LoVo (cell line): ENCODE measurements at places on chromosomes 11 and 22.

DNA sequence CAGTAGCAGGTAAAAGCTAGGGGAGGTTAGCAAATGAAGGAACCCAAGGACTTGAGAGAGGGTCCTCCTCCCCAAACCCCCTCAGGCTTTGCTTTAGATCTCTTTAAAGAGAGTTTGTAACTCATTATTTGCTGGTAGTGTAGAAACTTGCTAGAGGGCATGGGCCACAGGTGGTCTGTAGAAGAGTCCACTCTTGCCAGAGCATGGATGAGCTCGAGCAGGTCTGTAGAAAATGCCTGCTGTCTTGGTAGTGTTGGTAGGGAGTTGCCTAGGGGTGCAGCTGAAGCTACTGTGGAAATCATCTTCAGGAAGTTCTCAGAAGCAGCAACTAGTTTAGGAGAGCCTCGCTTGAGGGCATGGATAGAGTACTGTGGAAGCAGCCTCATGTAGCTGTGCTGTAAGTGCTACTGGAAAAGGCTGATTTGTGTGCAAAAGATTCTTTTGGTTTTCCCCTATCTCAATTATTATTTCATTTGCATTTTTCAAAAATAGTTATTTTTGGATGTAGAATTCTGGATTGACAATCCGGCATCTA lies 104.3 kb downstream of the TMEM135 start:
- no peak for DNase-seq

DNA sequence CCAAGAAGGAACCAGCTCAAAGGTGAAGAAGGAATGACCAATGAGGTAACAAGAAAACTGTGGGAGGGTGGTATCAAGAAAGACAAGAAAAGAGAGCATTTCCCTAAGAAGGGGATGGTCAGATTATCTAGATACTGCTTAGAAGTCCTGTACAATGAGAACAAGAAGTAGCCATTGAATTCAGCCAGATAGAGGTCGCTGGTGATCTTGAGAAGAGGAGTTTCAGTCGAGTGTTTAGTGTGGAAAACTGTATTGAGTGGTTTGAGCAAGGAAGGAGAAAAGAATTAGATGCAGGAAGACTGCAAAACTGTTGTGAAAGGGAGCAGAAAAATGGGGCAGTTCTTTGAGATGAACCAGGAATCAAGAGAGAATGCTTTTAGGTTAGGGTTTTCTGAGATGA lies 74.6 kb upstream of the FAT3 start:
- no peak for DNase-seq

- DNase-seq: no peak
These were observed 58.2 kb downstream of the COMMD9 start for GRCh38 chr11:36230779-36231699.

- DNase-seq: no peak
These were observed 13.4 kb upstream of the P2RY2 start for GRCh38 chr11:73204711-73205121.

DNA sequence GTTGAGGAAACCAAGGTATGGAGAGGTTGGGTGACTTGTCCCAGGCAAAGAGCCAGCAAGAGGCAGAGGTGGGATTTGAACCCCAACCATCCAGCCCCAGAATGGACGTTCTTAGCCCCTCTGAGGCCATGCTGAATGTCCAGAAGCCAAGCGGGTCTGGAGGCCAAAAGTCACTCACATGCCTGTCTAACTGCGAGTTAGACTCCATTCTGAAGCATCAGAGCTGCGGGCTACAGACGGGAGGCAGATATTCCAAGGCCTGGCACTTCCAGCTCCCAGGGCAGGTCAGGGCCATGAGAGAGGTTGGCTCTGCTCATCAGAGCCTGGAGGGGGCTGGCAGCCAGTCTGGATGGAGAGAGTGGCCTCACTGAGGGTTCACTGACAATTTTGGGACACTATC lies 616.5 kb downstream of the BRD1 start:
- DNase-seq: no peak

- DNase-seq: no peak
These were observed 245.6 kb upstream of the B3GAT1 start for GRCh38 chr11:134657631-134658030.
